NCI-H2081 treated with DMSO at 0.1 percent for 48 hours (cell line): ENCODE measurements at places on chromosomes 16 and 17.

- DNase-seq, result no peak
These were observed 48.9 kb downstream of the IRX6 start for GRCh38 chr16:55372792-55373488.

- no peak for DNase-seq
These were observed 2.7 kb downstream of the PRCD start for GRCh38 chr17:76542566-76542971.

- DNase-seq, result no peak
These were observed 809 bp downstream of the PIRT start for GRCh38 chr17:10836966-10837590.

GRCh38 chr17:47304186-47304585 is 19.6 kb upstream of the EFCAB13 start:
- no peak for DNase-seq

DNA sequence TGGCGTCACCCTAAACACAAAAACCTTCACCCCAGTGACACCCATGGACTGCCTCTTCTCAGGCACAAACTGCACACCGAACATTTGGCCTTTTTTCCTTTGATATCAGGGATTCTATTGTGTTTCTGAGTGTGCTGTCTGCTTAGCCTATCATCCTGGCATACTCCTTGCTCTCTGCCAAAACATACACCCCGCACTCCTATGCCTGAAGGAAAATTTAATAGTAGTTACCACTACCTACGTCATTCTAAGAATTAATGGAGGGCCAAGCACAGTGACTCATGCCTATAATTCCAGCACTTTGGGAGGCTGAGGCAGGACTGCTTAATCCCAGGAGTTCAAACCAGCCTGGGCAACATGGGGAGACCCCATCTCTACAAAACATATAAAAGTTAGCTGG is 19.9 kb upstream of the SLFN13 start:
- DNase-seq, result no peak

- DNase-seq, result no peak
These were observed 67.7 kb upstream of the BCO1 start for GRCh38 chr16:81170824-81171223.

- DNase-seq, result no peak
These were observed 18.1 kb downstream of the PRMT7 start for GRCh38 chr16:68328860-68329390.

DNA sequence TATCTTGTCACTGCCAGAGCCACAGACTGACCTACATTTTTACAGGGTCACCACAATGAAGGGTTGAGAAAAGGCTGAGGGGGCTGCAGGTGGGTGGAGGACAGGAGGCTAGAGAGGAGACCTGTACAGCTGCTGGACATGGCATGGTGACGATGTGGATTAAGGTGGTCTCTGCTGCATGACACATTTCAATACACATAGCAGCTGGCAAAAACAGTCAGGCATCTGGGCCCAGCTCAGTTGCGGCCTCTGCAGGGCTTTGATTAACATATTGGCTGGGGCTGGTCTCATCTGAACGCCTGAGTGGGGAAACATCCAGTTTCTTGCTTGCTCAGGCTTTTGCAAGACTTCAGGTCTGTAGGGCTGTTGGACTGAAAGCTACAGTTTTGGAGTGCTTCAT is 265.4 kb upstream of the FOXF1 start:
- no peak for DNase-seq

DNA sequence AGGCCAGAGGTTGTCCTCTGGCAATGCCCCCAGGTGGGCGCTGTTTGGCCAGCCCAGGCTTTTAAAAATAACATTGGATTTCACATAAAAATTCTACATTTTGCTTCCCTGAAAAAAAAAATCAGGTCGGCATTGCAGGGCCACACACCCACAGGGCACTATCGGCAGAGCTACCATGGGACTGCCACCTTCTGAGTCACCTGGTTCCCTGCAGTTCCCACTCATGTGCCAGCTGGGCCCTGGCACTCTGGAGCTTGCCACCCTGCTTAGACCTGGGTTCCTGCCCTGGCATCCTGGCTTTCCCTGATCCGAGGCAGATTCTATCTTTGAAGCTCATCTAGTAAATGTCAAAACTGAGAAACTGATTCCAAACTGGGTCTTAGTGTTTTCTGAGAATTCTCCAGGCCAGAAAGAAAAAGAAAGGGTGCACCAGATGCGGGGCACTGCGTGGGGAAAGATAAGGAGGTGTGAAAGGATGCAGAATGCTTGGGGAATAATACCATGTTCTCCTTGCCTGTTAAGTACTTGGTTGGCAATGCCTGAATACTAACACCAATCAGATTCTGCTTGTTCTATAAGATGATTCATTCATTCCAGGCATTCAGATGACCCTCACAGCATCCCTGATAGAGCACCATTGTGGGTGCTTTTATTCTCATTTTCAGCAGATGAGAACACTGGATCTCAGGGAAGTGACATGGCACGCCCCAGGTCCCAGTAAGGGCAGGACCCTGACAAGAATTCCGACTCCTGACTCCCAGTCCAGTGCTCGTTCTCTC is 51.8 kb downstream of the RAI1 start:
- no peak for DNase-seq

GRCh38 chr17:40480501-40481003 is 20.9 kb downstream of the TNS4 start:
- no peak for DNase-seq

DNA sequence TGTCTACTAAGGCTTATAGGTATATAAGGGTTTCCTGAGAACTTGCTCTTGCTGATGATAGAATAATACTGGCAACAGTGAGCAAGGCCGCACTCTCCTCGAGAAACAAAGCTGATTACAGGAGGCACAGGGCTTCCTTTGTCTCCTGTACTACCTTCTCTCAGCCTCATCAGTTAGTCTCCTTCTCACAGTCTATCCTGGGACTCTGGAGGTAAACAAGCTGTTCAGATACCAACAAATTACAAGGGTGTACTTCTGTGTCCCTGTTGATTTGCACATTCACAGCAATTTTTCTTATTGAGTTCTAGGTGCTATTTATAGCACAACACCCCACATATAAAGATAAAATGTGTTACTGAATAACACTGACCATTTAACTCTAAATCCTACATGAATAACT is 98.7 kb downstream of the TRIM37 start:
- DNase-seq, result no peak

DNA sequence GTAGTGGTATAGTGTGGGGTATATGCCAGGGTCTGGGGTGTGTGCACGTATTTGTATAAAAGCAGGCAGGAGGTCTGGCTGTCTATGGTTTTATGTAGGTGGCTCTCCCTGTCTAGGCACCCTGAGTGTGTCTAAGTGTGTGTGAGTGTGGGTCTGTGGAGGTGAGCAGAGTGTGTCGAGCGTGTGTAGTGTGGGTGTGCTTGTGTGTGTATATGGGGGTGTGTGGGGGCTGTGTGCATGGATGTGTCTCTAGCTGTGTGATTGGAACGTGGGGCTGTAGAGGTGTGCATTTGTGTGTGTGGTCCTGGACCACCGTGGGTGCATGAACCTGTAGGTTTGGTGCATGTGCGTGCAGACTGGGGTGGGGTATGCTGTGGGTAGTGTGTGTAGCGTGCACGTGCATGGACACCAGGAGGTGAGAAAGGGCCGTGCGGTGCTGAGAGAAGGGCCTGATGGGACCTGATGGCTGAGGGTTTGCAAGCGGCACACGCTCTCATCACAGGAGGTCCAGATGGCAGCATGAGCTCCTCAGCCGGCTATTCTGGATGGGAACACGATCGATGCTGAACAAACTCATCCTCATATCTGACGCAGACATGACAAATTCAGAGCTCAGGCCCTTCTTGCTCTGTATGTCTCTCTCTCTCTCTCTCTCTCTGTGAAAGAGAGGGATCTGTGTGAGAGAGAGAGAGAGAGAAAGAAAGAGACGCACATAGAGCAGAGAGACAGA is 27.7 kb downstream of the SPACA3 start:
- no peak for DNase-seq

DNA sequence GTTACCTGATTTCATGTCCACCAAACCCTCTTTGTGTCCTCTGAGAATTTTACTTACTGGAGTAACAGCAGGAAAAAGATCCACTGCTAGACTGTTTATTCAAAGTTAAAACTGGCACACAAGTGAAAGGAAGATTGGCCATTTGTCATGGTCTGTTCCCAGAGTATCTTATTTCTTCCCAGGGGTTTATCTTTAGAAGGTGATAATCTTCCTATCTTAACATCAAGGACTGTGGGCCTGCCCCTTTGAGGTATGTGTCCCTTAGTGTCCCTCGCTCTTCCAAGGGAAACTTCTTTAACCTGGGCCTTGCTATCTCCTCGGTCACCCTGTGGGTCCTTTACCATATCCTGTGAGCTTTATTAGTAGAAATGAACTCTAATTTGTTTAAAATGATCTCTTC is 49.7 kb downstream of the ARHGAP44 start:
- DNase-seq, result no peak

- no peak for DNase-seq
These were observed 14.1 kb downstream of the FLYWCH2 start for GRCh38 chr16:2897110-2897509.

- DNase-seq, result no peak
These were observed 1.2 kb downstream of the ARHGAP17 start for GRCh38 chr16:25013751-25014499.

DNA sequence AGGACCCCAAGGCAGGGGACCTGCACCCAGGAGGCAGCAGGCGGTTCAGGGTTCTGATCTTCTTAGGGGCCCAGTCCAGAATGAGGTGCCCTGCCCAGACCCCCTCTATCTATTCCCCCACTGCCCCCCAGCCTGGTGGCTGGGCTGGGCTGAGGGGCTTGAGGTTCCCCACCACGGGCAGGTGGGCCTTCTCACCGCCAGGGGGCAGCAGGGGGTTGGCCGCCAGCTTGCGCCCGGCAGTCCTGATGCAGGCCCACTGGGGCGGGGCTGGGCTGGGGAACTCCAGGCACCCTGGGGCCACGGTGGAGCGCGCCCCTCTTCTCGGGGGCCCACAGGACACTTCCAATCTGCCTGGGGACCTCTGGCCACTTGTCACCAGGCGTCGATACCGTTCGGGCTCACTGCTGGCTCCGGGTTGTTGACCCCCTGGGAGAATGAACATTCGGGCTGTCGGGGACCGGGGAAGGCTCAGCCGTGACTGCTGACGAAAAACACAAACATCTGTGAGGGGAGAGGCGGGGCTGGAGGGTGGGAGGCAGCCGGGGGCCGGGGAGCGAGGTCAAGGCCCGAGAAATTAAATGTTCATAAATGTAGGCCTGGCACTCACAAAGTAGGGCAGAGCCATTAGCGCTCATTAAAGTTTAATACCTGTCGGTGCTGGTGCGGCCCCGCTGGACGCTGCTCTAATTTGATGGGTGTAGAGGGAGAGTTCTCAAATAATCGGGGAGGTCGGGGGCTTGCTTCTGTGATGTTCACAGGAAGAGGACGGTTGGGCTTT is 219.3 kb upstream of the GSE1 start:
- no peak for DNase-seq

GRCh38 chr16:76984196-76984595 is 206.8 kb upstream of the MON1B start:
- no peak for DNase-seq

DNA sequence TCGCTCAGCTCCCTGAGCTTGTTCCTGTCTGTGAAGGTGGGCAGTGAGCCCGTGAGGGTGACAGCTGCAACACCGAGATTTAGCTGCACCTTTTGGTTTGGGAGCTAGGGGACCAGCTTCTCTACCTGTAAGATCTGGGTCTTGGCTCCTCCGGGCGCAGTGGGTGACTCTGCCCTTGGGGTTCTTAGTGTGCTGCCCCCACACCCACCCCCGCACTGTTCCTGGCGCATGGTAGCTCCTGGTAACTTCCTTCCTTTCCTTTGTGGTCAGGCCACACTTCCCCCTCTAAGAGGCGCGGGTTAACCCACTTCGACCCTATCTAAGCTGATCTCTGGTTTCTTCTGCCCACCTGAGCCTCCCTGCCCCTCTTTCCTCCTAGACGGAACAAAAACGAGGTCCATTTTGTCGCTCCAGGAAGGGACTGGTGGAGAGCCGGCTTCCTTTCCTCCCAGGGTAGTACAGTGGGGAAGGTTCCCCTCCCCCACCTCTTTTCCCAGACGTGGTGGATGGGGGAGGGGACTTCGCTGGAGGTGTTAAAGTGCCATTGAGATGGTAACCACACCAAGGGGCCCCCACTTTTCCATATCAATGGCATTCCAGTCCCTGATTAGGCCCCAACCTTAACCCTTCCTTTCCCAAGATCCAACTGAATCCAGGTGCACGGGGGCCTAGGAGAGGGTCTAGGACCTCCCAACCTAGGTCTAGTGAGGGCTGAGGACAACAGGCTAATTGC is 4.6 kb upstream of the CLDN9 start:
- DNase-seq, result no peak

DNA sequence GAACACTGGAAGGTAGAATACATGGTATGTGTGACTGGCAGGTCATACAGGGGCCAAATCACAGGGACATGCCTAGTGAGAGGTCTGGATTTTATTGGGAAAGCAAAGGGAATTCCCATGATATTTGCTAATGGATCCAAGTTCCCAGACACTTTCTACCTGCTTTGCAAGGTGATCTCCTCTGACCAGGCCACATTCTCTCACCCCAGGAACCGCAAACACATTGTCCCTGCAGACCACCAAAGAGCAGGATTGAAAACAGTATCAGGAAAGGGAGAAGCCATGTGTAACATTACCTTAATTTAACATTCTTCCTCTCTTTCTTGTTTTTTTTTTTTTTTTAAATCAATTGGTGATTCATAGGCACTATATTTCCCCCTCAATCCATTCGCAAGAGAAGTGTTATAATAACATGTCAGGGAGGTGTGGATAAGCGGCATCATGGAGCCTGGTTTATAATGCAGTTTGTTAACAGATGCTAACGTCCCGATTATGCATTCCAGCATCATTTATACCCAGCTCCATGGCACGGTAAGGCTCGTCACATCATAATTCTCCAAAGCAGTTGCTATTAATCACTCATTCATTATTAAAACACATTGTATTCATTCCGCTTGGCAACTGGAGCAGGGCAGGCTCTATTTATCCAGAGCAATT is 155.1 kb upstream of the CCL2 start:
- DNase-seq, result no peak

DNA sequence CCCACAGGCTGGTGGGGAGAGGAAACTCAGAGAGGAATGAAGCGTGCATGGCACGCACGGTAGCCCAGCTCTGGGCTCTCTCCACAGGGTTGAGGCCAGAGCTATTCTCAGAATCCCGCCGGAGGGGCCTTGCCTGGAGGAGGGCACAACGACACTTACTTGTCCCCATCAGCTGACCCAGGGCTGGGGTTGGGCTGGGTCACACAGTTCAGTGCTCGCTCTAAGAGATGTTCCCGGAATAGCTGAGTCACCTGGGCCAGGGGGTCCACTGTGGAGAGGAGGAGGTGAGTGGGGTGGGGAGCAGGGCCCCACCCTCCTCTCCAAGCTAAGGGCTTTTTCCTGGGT is 21.8 kb downstream of the SREBF1 start:
- no peak for DNase-seq

DNA sequence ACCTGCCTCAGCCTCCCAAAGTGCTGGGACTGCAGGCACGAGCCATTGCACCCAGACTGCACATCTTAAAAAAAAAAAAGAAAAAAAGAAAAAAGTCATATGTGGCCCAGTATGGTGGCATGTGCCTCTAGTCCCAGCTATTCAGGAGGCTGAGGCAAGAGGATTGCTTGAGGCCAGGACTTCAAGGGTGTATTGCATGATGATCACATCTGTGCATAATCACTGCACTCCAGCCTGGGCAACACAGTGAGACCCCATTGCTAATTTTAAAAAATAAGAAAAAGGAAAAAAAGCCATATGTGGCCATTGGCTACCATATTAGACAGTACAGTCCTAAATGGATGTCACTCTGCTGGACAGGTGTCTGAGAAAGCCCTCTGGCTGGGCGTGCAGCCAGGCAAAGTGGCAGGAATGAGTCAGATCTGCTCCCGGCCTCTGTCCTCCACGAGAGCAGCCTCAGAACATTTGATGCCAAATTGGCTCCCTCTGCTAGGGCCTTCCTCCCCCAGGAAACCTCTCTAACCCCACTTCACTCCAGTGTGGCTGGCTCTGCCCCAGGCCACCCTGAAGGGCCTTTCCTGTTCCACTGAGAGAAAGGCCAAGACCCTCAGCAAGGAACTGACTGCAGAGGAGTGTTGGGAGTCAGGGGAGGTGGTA is 14.7 kb downstream of the CA7 start:
- DNase-seq, result no peak
